Uterus (tissue), 4 donors: ENCODE measurements at places on chromosomes 2 and 18. TPM values are rescaled to one million over a fixed set of nuclear protein-coding genes. Genes with fewer than 3 reads are reported as not detected.

The SERPINB5 gene
- 0.69 TPM for total RNA-seq

DNA sequence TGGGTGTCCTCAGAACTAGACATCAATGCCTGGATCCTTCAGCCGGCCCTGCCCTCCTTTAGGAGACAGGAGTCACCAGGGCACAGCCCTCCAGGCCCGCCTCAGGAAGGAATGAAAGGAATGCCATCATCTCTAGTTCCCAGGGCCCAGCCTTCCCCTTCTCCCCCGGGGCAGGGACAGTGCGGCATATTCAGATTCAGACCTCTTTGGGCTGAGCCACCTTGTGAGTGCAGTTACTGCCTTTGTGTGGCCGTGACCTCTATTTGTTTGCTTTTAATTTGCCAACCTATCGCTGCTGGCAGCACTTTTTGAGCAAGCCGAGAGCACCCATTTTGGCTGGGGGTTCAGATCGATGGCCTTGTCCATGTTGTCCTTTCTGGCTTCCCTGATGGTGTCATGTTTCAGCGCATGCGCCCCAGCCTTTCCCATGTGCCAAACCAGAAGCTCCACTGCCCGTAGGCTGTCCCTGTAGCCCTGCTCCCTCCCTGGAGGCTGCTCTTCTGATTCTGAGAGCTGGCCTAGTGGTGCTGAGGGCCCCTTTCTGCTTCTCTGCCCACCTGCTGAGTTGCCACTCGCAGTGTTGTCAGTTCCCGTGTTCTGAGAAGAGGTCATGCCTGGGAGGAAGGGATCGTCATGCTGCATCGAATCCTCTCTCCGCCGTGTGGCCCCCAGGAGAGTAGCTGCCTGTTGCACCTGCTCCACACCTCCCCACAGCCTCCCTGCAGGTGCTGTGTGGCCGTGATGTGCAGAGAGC is 10.9 kb downstream of the ANKRD23 start:
- peak; percentile 46 for DNase-seq
- H3K4me1 ChIP-seq, result no peaks in the 10 kb centered on the region
- no peaks in the 10 kb centered on the region for H3K36me3 ChIP-seq
- no peaks in the 10 kb centered on the region for H3K27me3 ChIP-seq

DNA sequence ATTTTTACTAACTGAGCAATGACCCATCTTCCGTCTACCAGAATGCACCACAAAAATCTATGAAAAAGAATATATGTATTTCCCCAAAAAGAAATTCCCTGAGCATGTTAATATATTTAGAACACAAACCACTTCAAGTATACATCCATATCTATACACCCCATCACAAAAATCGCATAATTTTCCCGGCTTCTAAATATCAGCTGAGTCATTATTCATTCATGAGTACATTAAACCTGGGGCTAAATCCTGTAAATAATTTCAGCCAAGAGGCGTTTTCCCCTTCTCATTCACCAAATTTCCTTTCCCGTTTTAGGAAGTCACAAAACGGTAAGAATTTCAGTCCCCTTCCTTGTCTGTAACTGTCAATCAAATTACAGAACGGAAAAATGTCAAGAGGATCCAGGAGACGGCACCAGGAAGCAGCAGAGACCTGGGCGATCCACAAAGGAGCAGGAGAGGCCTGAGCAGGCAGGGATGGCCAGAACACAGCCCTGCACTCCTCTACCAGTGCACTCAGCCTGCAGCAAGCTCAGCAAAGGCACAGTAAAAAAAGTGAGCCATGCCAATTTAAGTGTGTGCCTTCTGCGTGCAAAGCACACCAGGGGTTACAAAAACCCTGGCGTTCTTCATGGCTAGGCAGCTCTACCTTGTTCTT is 300.7 kb downstream of the TCF4 start:
- DNase-seq, result no peak
- H3K27ac ChIP-seq, result peak overlapping the region; percentile 27
- no peaks in the 10 kb centered on the region for H3K36me3 ChIP-seq
- H3K4me1 ChIP-seq, result peaks cover 5% of the 10 kb centered on the region
- H3K27me3 ChIP-seq, result no peaks in the 10 kb centered on the region
- no peak overlapping the region for H3K4me3 ChIP-seq

The TEKT4 gene
- not detected for total RNA-seq

The SCN7A gene
- total RNA-seq, result 40.0 TPM

DNA sequence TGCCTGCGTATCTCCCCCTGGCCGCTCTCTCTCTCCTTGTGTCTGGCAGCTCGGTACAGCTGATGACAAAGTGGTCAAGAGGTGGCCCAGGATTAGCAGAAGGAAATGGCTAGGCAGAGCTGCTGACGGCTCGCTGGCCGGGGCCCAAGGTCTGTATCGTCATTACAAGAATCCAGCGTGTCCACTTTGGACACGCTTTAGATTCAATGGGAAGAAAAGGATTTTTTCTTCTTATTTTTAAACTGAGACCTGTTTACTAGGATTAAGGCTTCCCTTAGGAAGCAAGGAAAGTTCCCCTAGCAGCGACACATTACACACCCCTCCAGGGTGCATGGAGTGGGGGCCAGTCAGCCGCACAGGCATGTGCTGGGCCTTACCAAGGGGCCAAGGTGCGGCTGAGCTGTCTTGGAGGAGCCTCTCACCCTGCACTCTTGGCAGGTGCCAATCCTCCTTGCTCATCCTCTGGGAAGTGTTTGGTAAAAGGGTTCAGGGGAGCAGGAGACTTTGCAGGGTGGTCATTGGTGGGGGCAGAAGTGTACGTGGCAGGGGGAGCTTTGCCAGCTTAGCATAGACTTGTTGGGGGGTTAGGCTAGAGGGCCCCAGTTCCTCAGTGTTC is 76.8 kb downstream of the POLR1A start:
- DNase-seq, result peak; percentile 9
- H3K4me1 ChIP-seq, result no peaks in the 10 kb centered on the region
- no peaks in the 10 kb centered on the region for H3K27me3 ChIP-seq
- H3K4me3 ChIP-seq, result no peak overlapping the region
- H3K36me3 ChIP-seq, result no peaks in the 10 kb centered on the region

- no peaks in the 10 kb centered on the region for H3K36me3 ChIP-seq
- H3K27ac ChIP-seq, result no peak overlapping the region
- no peak for DNase-seq
- no peaks in the 10 kb centered on the region for H3K4me1 ChIP-seq
- no peak overlapping the region for H3K4me3 ChIP-seq
These were observed 856.3 kb downstream of the SUCLG1 start for GRCh38 chr2:83602753-83603152.

The DDX1 gene
- 35.0 TPM for total RNA-seq

The MEP1B gene
- not detected for total RNA-seq

- H3K36me3 ChIP-seq, result no peaks in the 10 kb centered on the region
- no peak overlapping the region for H3K27ac ChIP-seq
- H3K4me1 ChIP-seq, result no peaks in the 10 kb centered on the region
- no peak overlapping the region for H3K4me3 ChIP-seq
- no peak for DNase-seq
- H3K27me3 ChIP-seq, result peaks cover 3% of the 10 kb centered on the region
These were observed 131.0 kb downstream of the DPP4 start for GRCh38 chr2:161943011-161943410.

DNA sequence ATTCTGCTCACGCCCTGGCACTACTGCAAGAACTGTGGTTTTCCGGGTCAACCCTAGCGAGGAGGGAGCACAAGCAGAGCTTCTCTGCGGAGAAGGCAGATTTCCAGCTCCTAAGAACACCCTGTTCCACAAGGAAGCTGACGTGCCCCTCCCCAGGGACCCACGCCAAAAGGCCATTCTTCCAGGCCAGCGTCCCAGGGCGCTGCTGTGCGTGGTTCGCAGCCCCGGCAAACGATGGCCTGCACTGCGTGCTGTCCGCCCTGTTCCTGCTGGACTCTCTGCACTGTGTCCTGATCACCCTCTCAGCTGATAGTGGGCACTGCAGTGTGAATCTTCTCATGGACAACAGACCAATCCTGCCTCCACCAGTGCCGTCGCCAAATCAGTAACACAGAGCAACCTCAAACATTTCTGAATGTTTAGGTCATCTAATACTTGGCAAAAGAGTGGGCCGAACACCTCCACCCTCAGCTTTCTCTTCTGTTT is 49.1 kb downstream of the ADI1 start:
- no peaks in the 10 kb centered on the region for H3K27me3 ChIP-seq
- DNase-seq, result peak; percentile 88
- H3K4me1 ChIP-seq, result peaks cover 8% of the 10 kb centered on the region
- H3K36me3 ChIP-seq, result no peaks in the 10 kb centered on the region
- H3K27ac ChIP-seq, result peak overlapping the region; percentile 89
- no peak overlapping the region for H3K4me3 ChIP-seq

DNA sequence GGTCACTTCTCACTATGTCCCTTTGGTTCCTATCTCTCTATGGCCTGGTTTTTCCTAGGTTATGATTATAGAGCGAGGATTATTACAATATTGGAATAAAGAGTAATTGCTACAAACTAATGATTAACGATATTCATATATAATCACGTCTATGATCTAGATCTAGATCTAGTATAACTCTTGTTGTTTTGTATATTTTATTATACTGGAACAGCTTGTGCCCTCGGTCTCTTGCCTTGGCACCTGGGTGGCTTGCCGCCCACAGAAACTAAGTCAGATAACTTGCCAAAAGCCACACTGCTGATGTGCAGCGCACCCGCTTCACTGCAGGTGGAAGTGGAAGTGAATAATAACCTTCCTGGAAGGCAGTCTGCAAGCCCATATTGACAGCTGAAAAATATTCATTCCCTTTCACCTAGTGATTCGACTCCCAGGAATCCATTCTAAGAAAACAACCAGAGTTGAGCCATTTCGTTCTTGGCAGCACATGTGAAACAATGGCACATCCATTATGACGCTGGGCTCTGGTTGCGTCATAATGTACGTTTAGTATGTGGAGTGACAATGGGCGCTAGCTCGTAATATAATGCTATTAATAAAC is 725 bp upstream of the ANKRD53 start:
- peak; percentile 49 for DNase-seq
- H3K27me3 ChIP-seq, result no peaks in the 10 kb centered on the region
- H3K36me3 ChIP-seq, result no peaks in the 10 kb centered on the region
- H3K27ac ChIP-seq, result peak overlapping the region; percentile 92

DNA sequence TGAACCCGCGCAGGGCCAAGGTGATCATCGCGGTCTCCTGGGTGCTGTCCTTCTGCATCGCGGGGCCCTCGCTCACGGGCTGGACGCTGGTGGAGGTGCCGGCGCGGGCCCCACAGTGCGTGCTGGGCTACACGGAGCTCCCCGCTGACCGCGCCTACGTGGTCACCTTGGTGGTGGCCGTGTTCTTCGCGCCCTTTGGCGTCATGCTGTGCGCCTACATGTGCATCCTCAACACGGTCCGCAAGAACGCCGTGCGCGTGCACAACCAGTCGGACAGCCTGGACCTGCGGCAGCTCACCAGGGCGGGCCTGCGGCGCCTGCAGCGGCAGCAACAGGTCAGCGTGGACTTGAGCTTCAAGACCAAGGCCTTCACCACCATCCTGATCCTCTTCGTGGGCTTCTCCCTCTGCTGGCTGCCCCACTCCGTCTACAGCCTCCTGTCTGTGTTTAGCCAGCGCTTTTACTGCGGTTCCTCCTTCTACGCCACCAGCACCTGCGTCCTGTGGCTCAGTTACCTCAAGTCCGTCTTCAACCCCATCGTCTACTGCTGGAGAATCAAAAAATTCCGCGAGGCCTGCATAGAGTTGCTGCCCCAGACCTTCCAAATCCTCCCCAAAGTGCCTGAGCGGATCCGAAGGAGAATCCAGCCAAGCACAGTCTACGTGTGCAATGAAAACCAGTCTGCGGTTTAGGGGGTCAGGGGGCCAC is 897 bp downstream of the GPR45 start:
- H3K4me3 ChIP-seq, result no peak overlapping the region
- no peaks in the 10 kb centered on the region for H3K4me1 ChIP-seq
- H3K36me3 ChIP-seq, result no peaks in the 10 kb centered on the region
- H3K27ac ChIP-seq, result no peak overlapping the region
- no peaks in the 10 kb centered on the region for H3K27me3 ChIP-seq
- DNase-seq, result no peak

- no peak overlapping the region for H3K27ac ChIP-seq
- H3K4me1 ChIP-seq, result no peaks in the 10 kb centered on the region
- H3K4me3 ChIP-seq, result no peak overlapping the region
- DNase-seq, result no peak
- H3K27me3 ChIP-seq, result no peaks in the 10 kb centered on the region
These were observed 42.7 kb upstream of the POLE4 start for GRCh38 chr2:74915743-74916142.

The C2orf15 gene
- total RNA-seq, result not detected

- H3K27me3 ChIP-seq, result no peaks in the 10 kb centered on the region
- H3K36me3 ChIP-seq, result no peaks in the 10 kb centered on the region
- H3K4me1 ChIP-seq, result peaks cover 8% of the 10 kb centered on the region
- peak overlapping the region; percentile 77 for H3K27ac ChIP-seq
- H3K4me3 ChIP-seq, result no peak overlapping the region
- peak; percentile 86 for DNase-seq
These were observed 7.3 kb upstream of the PRLH start for GRCh38 chr2:237558961-237559641.

The FAM228A gene
- total RNA-seq, result 3.0 TPM

DNA sequence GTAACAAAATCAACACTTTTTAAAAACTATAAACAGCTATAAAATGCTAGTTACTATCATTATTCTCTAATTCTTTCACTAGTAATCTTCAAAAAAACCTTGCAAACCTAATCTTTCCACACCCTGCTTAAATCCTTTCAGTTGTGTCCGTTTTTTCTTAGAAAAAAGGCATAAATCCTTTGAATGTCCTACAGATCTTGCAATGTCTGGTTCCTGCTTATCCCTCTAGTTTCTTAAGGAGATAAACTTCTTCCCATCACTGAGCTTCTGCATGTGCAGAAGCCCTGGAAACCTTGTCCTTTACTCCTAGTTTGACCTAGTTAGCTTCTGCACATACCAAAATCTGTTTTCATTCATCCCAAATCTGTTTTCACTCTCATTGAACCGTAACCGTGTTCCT is 1.3 kb upstream of the PNO1 start:
- DNase-seq, result no peak
- H3K4me3 ChIP-seq, result peak overlapping the region; percentile 91
- peak overlapping the region; percentile 97 for H3K27ac ChIP-seq
- H3K36me3 ChIP-seq, result no peaks in the 10 kb centered on the region

The CBLN2 gene
- total RNA-seq, result not detected

The CDH19 gene
- total RNA-seq, result 10.4 TPM

DNA sequence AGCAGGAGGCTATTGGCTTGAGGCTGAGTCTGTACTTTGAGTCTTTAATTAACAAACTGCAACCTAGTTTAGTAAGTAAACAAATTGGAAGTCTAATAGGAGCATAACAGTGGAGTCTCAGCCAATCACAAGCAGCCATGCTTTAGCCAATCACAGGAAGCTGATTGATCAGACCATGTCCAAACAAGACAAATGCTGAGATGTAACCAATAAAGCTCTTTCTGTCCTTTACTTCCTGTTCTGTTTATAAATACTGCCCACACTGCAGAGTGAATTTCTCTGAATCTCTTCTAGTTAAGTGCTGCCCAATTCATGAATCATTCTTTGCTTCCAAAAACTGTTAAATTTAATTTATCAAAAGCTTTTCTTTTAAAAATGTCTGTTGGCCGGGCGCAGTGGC is 146.6 kb upstream of the DLX2 start:
- H3K36me3 ChIP-seq, result no peaks in the 10 kb centered on the region
- no peak for DNase-seq
- H3K4me3 ChIP-seq, result no peak overlapping the region
